ENCODE measurements at places on chromosomes 1 and 21.
A peak's percentile ranks its signal among the peaks of the same experiment; 100 is the strongest.

GRCh38 chr1:212231372-212231771 is 53.8 kb upstream of the PPP2R5A start:
- DNase-seq, result no peak

GRCh38 chr1:153349363-153350320 is 1.0 kb upstream of the PGLYRP4 start:
- DNase-seq, result no peak

GRCh38 chr1:39625462-39626273 is 13.8 kb downstream of the HEYL start:
- DNase-seq, result peak; percentile 90

- no peak for DNase-seq
Measured at GRCh38 chr1:163442895-163443294, 121.1 kb downstream of the NUF2 start.

GRCh38 chr21:42839271-42840231 is 39.8 kb downstream of the WDR4 start:
- DNase-seq, result peak; percentile 9

DNA sequence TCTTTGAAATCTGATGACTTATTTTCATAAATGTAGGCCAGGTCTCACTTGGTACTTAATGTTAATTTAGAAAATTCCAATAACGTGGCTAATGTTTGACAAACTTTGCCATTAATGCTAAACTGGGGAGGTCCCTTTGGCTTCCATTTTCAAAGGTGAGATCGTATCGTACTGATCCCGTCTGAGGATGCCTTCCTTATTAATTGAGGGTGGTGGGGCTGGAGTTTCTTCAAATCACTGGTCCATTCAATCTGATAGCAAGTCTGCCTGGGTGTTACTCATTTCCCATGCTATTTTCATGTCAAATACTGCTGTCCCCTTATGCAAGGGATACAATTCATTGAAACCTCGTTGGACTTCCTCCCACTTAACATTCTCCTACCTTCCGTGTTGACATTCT is 327.1 kb downstream of the DISC1 start:
- DNase-seq, result no peak

- DNase-seq, result no peak
Measured at GRCh38 chr1:223304931-223305330, 59.0 kb downstream of the SUSD4 start.

DNA sequence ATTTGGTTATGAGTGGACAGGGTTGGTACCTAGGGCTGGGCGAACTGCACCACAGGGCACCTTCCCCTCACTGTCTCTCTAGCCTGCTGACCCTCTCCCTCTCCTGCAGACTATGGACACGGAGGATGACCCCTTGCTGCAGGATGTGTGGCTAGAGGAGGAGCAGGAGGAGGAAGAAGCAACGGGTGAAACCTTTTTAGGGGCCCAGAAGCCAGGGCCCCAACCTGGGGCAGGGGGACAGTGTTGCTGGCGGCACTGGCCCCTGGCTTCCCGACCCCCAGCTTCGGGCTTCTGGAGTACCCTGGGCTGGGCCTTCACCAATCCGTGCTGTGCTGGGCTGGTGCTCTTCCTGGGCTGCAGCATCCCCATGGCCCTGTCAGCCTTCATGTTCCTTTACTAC is 21.9 kb downstream of the DISP3 start:
- DNase-seq, result no peak

DNA sequence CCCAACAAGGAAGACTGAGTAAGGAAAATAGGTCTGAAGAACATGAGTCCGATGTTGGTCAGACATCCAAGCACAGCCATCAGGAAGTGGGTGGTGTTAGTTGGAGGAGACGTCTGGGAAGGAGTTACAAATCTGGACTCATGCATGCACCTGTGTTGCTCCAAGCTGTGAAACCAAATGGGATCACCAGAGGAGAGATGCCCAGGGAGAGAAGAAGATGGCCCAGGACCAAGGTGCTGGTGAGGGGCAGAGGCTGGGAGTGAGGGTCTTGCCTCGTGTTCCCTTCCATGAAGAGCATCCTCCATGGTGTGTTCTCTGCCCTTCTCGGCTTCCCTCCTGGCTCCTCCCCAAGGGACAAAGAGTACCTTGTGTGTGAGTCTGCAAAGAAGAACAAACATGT is 405.6 kb downstream of the NPHP4 start:
- no peak for DNase-seq

DNA sequence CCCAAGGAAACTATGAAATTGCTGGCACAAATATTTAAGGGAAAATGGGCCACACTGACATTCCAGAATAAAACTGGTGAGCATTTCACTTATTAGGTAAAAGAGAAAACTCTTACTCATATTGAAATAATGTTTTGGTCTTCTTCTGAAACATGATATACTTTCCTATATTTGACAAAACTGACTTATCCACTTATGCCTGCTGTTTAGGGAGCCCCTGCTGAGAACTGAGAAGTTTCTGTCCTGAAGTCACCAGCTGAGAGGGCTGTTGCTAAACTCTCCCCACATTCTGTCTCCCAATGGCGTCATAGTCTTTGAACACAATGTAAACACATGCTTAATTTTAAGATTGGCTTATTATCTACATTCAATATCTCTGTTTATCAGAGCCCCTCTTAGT is 46.8 kb upstream of the ZC3H11B start:
- DNase-seq, result no peak

DNA sequence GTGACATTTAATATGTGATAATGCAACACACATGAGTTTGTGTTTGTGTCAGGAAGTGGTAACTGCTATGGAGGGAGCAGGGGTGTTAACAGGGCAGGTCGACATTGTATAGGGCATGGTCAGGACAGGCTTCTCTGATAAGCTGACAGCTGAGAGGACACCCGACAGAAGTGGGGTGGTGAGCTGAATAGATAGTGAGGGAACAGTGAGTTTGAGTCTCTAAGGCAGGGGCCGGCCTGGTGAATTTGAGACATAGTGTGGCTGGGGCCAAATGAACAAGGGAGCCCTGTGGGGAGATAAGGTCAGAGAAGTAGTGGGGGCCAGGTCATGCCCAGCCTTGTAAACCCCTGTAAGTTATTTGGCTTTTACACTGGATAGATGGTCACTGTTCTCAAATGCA is 217.4 kb upstream of the KIAA0040 start:
- no peak for DNase-seq

Measured in left ventricle myocardium inferior (tissue), 1 donor.